Foreskin melanocyte (primary cell): ENCODE measurements at places on chromosomes 2 and 18.

DNA sequence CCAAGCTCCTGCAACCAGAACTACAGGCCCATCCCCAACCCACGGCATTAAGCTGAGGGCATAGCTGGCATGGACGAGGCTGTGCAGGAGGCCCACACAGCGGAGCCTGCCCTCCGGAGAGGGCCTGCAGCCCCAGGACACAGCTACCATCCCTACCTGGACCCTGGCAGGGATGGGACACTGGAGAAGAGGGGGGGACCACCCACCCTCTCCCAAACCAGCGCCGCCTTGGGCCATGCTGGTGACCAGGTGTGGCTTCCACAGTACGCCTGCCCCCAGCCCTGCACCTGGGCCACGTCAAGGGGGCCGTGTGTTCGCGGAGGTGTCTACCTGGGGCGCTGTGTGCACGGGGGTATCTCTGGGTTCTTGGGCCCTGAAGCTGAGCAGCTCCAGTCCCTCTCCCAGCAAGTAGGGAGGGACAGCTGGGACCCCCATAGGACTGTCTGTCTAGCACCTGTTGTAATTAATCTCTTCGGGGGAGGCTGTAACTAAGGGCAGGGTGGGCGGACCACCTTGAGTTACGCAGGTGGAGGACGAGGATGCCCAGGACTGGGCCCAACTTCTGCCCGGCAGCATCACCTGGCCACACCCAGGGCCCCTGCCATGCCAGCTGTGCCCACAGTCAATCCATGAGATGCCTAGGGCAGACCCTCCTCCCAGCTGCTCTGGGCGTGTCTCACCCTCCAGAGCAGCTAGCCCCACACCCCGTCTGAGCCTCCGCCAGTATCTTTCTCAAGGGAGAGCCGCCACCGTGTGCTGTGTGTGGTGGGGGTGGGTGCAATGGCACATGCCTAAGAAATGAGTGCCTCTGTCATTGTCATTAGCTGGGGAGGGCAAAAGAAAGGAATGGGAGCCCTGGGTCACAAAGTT, 18.3 kb downstream of the HS6ST1 start:
- DNase-seq = no peak

GRCh38 chr18:78363556-78364387, 615.8 kb upstream of the SALL3 start:
- DNase-seq = no peak

GRCh38 chr2:188399159-188399558, 107.5 kb downstream of the GULP1 start:
- peak; percentile 73 for DNase-seq

DNA sequence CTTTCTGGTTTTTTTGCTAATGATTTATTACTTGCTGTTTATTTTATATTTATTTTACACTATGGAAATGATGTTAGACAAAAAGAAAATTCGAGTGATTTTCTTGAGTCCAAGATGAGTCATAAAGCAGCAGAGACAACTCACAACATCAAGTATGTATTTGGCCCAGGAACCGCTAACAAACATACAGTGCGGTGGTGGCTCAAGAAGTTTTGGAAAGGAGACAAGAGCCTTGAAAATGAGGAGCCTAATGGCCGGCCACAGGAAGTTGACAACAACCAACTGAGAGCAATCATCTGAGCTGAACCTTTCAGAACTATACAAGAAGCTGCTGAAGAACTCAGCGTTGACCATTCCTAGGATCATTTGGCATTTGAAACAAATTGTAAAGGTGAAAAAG, 594.1 kb downstream of the SATB2 start:
- no peak for DNase-seq
